ENCODE measurements at places on chromosomes 12 and 14. TPM values are rescaled to one million over a fixed set of nuclear protein-coding genes. Genes with fewer than 3 reads are reported as not detected.

Gene PPFIA2
- total RNA-seq: 1.8 TPM

GRCh38 chr12:89067421-89068187 is 284.7 kb downstream of the DUSP6 start:
- peaks cover 3% of the 10 kb centered on the region for H3K4me1 ChIP-seq
- no peak overlapping the region for H3K4me3 ChIP-seq
- no peaks in the 10 kb centered on the region for H3K36me3 ChIP-seq
- no peak overlapping the region for H3K27ac ChIP-seq
- H3K27me3 ChIP-seq: no peaks in the 10 kb centered on the region
- DNase-seq: no peak

Gene PAPLN
- total RNA-seq: 15.9 TPM

DNA sequence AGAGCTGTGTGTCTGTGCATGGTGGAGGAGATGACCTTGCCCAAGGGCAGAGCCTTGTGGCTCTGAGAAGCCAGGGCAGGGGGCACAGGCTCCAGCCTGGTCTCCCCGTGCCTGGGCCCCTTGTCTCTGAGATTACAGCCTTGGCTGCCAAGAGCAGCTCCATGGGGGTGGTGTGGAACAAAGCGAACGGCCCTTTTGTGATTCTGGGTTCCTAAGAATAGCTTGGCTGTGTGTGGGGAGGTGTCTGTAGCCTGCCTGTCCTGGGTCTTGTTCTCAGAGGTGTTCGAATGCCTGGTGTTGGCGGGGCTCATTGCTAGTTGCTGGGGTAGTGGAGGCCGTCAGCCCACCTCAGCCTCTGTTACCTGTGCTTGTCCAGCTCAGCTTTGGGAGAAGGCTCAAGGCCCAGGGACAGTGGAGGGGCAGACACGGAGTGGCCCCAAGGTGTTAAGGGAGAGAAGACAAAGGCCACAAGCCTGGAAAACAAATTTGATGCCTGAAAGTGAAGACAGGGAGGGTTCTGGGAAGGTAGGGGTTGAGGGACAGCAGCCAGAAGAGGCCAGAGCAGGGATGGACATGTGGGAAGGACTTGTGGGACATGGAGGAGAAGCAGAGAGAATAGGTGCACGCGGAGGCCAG is 7.4 kb upstream of the MYH7 start:
- no peaks in the 10 kb centered on the region for H3K36me3 ChIP-seq
- no peak overlapping the region for H3K4me3 ChIP-seq
- DNase-seq: no peak
- H3K27ac ChIP-seq: no peak overlapping the region
- H3K27me3 ChIP-seq: peaks cover 4% of the 10 kb centered on the region
- peaks cover 13% of the 10 kb centered on the region for H3K4me1 ChIP-seq

DNA sequence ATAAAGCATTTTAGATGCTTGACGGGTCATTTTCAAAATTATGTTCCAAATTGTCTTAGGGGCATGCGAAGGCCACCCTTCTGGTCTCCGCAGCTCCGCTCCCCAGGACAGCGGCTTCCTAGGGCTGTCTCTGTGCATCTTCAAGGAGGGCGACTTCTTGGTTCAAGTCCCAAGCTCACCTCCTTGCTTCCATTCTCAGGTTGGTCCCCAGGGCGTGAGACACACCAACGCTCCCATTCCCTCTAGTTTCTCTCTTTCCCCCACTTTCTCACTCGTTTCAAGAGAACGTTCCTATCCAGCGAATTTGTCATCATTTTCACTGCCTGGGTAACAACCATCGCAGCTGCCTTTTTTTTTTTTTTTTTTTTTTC is 109.4 kb upstream of the CCND2 start:
- H3K36me3 ChIP-seq: no peaks in the 10 kb centered on the region
- H3K27me3 ChIP-seq: peaks cover 4% of the 10 kb centered on the region
- DNase-seq: peak; percentile 48

GRCh38 chr12:132471011-132471857 is 18.7 kb upstream of the FBRSL1 start:
- H3K27ac ChIP-seq: no peak overlapping the region
- no peak for DNase-seq
- H3K27me3 ChIP-seq: peaks cover 30% of the 10 kb centered on the region

DNA sequence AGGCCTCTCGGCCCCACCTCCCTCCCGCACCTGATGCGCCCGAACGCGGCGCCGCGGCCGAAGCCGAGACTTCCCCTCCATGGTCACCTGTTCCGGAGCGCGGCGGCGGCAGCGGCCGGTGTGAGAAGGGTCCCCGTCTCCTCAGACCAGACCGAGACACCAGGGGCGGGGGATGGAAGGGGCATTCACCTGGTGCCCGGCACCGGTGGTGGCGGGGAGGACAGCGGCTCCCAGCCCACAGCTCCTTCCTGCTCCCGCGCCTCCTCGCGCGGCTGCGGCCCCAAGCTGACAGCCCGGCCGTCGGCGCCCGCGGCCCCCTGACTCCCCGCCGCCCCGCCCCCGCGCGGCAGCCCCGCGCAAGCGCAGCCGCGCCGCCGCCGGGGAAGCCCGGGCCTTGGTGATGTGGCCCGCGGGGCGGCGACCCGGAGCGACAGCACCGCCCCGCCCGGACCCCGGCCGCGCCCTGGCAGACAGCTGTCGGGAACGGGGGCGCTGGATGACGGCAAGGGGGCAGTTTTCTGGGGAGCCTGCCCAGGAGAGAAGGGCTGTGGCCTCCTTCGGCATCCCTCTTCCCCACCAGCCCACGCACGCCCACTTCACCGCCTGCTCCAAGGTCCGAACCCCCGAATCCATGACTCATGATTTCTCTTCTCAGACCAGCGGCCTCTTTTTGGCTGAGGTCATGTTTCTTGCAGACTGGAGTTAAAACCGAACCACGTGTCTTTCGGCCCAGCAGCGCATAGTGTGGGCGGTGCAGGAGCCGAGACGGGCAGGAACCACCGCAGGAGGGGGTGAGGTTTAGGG is at the start of gene SLC41A2:
Gene SLC41A2, minus strand, starts transcription at position 290 of the 804 bp plus-strand sequence. CDS start 29,763 bp downstream, outside the sequence.
- H3K36me3 ChIP-seq: no peaks in the 10 kb centered on the region
- H3K4me3 ChIP-seq: peak within 1 kb of the TSS; percentile 76
- peak; percentile 87 for DNase-seq
- H3K27ac ChIP-seq: no peak within 1 kb of the TSS
- no peaks in the 10 kb centered on the region for H3K4me1 ChIP-seq
- H3K27me3 ChIP-seq: no peaks in the 10 kb centered on the region

DNA sequence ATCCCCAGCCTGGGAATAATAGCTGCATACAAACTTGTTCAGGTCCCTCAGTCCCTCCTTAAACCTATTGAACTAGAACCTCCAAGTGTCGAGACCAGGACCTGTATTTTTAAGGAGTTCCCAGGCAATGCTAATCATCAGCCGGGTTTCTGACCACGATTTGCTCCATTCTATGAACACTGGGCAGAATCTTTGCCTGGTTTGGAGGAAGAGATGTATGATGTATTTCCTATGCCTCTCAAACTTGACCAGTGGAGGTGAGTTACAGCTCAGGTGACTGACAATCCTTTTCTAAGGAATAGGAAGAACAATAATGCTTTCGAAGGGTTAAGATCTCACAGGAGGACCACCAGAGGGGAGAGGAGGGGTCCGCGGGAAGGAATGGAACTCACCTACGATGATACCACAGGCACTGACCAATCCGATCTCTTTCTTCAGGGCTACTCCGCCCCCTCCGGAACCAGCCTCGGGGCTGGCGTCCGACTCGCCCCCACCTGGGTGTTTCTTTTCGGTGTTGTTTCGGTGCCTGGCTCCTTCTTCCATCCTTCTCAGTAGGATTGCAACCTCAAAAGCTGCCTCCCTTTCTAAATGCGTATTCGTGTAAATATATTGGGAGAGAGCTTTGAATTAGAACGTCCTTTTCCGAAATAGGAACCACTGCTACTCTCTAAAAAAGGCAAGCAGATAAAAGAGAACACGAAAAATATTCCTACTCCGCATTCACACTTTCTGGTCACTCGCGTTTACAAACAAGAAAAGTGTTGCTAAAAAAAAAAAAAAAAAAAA is 895 bp downstream of the SLC7A8 start:
- peak; percentile 38 for DNase-seq
- no peak overlapping the region for H3K27ac ChIP-seq
- H3K4me3 ChIP-seq: peak overlapping the region; percentile 83
- H3K36me3 ChIP-seq: no peaks in the 10 kb centered on the region
- no peaks in the 10 kb centered on the region for H3K4me1 ChIP-seq
- H3K27me3 ChIP-seq: no peaks in the 10 kb centered on the region

Gene AKAP3
- 1.0 TPM for total RNA-seq

DNA sequence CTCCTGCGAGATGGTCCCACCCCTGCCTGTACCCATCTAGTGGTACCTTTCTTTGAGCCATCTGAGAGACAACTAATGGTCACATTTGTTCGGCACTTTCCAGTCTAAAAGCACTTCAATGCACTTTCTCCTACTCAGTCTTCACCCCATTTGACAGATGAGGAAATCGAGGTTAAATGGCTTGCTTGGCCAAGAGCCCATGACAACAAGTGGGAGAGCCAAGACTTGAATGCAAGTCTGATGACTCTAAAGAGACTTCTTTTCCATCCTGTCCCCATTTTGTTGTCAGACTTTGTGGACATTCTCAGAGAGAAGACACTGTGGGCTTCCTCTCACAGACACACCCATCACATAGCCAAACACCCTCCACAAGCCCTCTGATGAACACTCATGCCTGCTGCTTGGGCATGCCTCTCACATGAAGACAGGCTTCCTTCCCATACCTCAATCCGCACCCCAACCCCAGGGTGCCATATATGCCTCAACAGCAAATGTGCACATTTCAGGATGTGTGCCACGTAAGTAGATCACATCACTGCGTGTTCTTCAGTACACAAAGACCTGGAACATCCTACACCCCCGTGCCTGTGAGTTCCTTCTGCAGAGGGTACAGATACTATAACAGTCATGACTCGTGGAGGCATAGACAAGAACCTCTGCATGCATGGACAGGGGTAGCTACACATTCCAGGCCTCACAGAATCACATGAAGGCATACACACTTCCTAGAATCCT is 805 bp downstream of the MYH7 start:
- no peaks in the 10 kb centered on the region for H3K36me3 ChIP-seq
- DNase-seq: no peak
- H3K27ac ChIP-seq: no peak overlapping the region
- no peak overlapping the region for H3K4me3 ChIP-seq

Gene SLC2A14
- total RNA-seq: 18.2 TPM

Gene RFX4
- total RNA-seq: not detected

Gene STXBP6
- 19.3 TPM for total RNA-seq
